SJSA1 (cell line): ENCODE measurements at places on chromosomes 2 and 18.

- no peak for DNase-seq
These were observed 43.4 kb downstream of the KCNF1 start for GRCh38 chr2:10954856-10955818.

DNA sequence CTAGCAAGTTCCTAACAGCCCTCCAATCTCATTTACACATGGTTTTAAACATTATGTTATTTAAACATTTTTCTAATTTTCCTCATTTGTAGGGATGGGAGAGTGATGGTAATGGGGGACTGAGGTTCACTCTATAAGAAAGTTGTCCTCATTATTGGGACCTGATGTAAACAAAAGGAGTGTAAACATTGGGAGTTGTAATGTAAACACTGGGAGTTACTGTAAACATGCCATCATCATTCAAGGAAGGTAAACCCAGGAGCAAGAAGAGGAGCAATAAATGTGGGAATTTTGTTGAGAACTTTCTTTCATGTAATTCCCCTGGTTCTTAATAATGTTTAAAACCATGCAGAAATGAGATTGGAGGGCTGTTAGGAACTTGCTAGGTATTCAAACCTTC is 17.8 kb downstream of the RFTN2 start:
- DNase-seq, result no peak

DNA sequence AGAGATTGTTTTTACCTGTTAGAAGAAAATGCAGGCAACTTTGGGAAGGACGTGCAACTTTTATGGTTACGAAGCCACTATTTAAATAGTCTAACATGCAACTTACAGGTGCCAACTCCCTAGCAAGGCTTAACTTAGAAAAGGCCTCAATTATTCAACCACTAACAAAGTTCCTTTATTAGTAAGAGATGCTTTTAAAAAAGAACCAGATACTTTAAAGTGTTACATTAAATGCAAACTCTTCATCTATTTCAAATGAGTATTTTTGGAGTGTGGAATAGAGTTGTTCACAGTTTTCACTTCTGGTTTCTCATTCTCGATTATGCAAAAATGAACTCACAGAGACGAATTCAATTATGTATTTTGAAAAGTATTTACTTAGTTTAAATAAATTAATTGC is 51.7 kb downstream of the PELI1 start:
- DNase-seq, result no peak

- DNase-seq, result no peak
These were observed 232.3 kb downstream of the DYM start for GRCh38 chr18:49228187-49228586.

GRCh38 chr18:77223653-77224052 is 26.0 kb upstream of the GALR1 start:
- DNase-seq, result no peak

DNA sequence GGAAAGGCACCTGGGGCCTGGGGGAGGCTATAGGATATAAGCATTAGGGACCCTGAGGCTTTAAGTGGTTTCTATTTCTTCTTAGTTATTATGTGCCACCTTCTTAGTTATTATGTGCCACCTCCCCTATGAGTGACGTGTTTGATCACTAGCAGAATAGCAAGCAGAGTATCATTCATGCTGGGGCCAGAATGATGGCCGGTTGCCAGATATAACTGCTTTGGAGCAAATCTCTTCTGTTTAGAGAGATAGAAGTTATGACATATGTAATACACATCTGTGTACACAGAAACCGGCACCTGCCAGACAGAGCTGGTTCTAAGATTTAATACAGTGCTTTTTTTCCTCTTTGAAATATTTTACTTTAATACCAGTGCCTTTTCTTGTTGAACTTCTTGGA is 29.4 kb downstream of the LIPG start:
- no peak for DNase-seq

DNA sequence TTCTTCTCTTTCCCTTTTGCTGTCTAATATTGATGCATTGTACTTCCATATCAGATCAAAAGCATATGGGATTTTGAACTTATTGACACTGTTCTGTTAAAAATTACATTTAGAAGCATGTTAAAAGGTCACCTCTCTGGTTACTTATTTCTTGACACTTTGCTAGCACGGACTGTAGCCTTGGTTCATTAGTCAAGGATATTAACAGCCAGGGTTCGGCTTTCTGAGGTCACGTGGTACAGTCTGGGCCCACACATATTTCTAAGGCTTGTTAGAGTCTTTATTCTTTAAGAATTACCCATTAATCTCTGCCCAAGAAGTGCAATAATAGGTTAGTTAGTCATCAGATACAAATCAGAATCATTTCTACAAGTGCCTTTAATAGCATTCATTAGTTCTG is 1035.8 kb upstream of the FANCL start:
- DNase-seq, result no peak

- no peak for DNase-seq
These were observed 3.9 kb downstream of the NEB start for GRCh38 chr2:151730262-151730975.

DNA sequence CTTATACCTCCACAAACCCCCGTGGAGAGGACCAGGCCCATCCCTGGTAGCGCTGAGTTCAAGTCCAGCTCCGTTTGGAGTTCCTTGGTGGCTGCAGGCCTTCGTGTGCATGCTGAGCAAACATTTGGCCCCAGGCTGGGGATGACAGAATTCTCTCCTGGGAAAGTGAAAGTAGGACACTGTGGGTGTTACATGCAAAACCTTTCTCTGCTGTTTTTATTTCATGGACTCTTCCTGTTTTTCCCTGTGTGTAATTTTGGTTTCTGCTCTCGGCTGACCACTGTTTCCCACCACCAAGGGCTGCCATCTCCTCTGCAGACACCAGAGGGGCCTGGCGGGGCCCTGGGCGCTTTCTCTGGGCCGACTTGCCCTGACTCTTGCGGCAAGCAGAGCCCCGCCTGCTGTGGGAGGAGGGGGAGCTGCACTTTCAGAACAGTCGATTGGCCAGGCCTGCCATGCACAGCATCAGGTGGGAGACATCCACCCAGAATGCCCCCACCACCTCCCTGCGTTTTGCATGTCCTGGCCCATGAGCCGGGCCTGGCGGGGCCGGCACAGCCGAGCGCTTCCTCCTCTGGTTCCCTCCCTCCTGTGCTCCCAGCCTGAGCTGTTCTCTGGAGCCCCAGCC is 102.4 kb downstream of the CABLES1 start:
- DNase-seq, result peak; percentile 74
